Stimulated activated CD8-positive, alpha-beta memory T cell treated with anti-CD3 and anti-CD28 coated beads, Interleukin-7, amount 100 ng/mL, for 1 hour (primary cell): ENCODE measurements at places on chromosomes 5 and 9.
A peak's percentile ranks its signal among the peaks of the same experiment; 100 is the strongest.

DNA sequence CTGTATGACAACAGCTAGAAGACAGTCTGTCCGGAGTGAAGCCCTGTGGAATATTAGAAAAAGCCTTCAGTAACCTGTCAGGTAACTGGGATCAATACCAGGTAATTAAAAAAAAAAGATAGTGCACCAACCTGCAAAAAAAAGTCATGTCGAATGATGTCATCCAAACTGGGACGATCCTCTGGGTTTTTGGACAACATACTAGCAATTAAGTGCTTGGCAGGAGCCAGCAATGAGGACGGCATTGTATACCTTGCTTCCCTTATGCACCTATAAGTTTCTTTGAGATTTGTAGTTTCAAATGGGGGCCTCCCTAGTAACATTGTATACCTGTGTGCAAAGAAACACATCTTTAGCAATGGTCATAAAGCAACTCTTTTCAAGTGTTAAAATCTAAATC lies 2.8 kb downstream of the PLK2 start:
- no peak for DNase-seq

GRCh38 chr5:31052937-31053658 lies 140.4 kb upstream of the CDH6 start:
- no peak for DNase-seq

DNA sequence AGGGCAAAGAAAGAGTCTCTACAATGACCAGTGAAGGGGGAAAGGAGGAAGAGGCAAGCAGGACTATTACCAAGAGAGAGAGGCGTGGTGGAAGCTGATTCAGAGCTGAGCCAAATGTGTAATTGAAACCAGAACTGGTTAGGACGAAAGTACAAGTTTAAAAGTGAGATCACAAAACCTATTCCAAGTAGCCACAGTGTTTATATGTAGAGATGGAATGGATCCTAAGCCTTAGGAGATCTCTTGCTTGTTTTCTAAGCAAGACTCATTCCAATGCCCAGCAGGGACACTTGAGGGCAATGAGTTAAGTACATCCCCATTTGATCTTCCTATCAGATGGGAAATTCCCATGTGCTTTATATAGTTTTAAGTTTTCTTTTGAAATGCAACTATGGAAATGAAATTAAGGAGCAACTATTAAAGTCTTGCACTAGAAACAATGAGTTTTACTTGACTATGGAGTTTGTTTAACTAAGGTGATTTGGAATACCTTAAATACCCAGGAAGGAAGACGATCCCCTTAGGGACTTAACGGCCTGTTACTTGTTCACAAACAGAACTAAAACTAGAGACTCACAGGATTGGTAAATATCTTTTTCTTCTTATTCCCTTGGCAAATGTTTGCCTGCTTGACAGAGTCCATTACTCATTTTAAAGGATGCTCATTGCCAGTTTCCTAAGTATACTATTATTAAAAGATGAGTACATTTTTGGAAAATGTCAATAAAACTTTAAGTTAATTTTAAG lies 51.1 kb upstream of the SNX2 start:
- DNase-seq = no peak

- no peak for DNase-seq
Observed at GRCh38 chr9:134938346-134939079, 20.8 kb upstream of the FCN1 start.

GRCh38 chr5:161051920-161052500 lies 200.0 kb upstream of the ATP10B start:
- no peak for DNase-seq

DNA sequence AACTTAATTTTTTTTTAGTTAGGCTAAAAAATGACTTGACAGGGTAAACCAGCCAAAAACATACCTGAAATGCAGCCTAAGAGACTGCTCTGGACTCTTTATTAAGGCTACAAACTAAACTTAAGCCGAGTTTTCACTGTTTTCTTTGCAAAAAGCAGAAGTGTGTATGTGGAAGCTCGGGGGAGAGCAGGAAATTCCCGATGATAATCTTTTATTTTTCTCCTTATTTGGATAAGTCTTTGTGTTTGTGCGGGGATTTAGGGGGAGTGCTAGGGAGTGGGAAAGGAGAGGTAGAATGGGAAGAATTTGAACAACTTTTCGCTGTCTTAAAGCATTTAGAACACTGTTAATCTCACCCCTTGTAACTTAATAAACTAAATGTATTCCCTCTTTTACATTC lies 30.7 kb upstream of the GPR21 start:
- DNase-seq = no peak

- DNase-seq = no peak
Observed at GRCh38 chr5:36743891-36744772, 132.4 kb upstream of the NIPBL start.

DNA sequence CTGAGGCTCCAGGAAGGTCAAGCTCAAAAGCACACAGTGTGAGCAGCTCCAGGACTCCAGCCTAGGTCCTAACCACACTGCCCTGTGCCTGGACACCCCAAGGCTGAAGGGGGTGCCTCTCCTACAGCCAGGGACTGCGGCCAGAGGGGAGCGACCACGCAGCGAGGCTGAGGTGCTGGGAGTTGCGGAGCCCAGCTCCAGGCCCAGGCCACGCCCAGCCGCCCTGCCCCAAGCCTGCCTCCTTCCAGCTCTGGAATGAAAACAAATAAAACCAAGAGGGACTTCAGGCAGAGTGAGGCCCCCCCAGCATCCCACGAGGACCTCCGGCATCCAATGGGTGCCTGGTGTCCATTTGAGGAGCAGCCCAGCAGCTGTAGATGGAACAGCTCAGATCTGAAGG lies 15.2 kb downstream of the VAV2 start:
- DNase-seq = no peak

GRCh38 chr9:76433836-76434235 lies 25.1 kb upstream of the GCNT1 start:
- DNase-seq = no peak

DNA sequence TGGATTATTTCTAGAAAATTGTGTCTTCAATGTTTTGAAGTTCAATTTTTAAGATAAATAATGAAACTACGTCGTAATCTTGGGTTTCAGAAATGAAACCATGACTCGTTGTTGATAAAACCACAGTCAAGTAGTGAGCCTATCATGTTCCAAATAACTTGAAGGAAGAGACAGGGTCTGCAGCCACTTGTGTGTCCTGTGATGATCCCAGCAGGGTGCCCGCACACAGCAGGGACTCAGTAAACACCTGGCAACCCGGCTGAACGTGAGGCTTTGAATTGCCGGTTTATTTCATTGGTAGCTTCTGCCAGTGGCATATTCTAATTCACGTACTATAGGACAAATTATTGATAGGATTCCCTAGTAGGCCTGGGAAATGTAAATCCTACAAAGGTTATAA lies 679.6 kb downstream of the IRX1 start:
- DNase-seq = no peak

- no peak for DNase-seq
Observed at GRCh38 chr5:157292599-157292998, 26.7 kb downstream of the CYFIP2 start.

DNA sequence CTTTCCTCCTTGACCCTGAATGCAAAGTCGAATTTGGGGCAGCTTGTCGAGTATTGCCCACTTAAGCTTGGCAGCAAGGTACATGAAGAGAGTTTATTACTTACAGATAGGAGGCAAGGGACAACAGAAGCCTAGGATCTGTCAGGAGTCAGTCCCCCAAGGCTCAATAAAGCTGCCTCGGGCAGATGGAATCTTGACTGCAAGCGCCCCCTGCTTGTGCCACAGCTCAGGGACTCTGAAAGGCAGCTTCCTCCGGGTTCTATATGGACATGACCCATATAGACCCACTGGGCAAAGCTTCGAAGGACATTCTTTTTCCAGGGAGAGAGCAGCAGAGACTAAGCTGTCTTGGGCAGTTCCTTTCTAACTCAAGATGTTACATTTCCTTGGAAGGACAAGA lies 971.5 kb downstream of the EFNA5 start:
- no peak for DNase-seq

DNA sequence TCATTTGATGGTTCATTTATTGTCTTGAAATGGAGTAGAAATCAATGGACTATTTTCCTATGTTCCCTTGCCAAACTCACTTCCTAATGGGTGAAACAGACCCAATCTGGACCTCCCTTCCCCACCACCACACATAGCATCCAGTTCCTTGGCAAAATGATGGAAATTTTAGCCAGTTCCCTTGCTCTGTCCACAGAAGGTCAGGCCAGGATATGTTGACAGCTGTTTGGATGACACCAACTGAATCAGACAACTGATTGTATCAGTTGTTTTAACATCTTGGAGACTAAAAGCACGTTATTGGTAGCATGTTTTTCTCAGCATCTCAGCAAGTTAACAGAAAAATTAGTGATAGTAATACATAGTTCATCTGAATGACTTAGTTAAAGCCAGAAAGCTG lies 534.8 kb downstream of the PSAT1 start:
- DNase-seq = no peak

DNA sequence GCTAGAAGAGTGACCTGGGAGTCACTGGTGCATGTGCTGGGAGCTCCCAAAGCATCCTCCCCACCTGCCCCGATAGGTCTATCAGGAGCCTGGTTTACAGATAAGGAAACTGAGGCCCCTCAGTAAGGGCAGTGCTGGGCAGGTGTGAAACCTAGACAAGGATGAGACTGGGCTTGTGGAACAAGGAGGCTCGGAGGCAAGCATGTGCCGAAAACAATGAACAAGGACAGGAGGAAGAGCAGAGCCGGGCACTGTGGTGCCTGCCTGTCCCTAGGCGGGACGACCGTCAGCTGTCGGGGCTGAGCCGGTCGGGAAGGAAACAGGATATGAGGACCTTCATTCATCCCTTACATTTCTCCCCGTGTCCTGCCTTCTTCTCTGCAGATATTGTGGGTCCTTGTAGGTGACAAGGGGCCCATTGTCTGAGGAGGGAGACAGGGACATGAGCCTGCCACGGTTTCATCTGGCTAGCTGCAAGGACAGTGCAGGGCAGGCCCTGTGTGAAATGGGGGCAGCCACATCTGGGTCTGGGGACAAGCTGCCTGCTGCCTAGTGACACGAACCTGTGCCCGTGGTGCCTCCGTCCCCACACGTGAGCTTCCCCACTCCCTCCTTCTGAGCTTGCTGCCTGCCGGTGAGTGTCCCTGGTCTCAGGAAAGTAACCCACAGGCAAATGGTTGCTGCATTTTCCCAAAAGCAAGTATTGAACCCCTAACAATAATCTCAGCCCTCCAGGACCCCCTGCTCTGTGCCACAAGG lies 18.6 kb downstream of the FGD3 start:
- no peak for DNase-seq

DNA sequence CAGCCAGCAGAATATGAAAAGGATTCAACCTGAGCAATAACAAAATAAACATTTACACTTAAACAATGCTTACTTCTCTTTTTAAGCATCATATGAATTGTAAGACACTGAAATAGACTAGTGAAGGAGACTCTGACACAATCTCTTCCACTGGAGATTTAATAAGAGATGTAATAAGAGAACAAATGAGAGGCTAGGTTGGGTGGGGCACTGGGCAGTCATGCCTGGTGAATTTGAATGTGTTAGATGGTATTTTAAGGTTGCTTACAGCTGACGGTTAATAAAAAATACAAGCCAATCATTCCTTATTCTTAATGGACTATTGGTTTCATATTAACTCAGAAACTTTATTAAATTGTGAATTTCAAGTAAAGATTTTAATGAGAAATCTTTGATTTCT lies 105.9 kb upstream of the TARS1 start:
- DNase-seq = no peak

DNA sequence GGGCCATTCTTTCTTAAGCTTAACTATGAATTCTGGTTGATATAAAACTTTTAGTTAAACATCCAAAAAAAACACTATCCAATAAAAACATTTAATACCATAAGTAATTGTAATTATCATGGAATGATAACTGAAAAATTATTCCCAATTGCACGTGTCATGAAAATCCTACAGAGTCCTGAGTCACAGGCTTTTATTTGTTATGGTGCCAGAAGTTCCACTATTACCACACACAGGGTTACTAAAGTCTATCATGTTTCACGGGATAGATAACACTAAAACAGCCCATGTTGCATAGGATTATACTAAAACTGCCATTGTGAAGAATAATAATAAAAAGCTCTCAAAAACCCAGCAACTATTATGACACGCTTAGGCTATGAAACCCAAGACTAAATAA lies 1381.8 kb downstream of the EFNA5 start:
- no peak for DNase-seq

DNA sequence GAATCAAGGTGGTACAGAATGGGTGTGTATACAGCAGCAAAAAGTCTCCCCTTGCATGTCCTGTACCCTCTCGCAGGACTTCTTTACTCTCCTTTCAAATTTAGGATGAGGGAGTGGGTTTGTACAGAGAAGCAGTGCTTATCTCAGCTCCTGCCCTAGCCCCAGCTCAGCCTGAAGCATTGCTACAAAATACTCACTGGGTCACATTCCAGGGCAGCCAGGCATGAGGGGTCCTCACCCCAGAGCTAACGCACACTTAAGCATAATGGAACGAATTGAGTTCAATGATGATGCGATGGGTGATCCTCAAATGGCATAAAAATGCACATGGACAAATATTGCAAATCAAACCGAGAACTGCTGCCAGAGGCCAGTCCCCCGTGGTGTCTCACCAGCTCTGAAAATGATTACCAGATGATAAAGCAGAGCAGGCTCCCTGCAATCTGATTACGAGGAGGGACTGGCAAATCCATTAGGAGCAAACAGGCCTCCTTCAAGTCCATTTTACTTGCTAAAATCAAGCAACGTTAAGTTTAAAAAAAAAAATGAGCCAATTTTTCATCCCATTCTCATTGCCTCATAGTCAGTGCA lies 231.6 kb upstream of the TAS2R1 start:
- DNase-seq = no peak

GRCh38 chr5:535846-536698 lies 11.8 kb upstream of the SLC9A3 start:
- no peak for DNase-seq

- no peak for DNase-seq
Observed at GRCh38 chr5:91941588-91941987, 558.5 kb upstream of the ARRDC3 start.

GRCh38 chr9:129737479-129738274 lies 15.2 kb downstream of the PTGES start:
- DNase-seq = peak; percentile 82

DNA sequence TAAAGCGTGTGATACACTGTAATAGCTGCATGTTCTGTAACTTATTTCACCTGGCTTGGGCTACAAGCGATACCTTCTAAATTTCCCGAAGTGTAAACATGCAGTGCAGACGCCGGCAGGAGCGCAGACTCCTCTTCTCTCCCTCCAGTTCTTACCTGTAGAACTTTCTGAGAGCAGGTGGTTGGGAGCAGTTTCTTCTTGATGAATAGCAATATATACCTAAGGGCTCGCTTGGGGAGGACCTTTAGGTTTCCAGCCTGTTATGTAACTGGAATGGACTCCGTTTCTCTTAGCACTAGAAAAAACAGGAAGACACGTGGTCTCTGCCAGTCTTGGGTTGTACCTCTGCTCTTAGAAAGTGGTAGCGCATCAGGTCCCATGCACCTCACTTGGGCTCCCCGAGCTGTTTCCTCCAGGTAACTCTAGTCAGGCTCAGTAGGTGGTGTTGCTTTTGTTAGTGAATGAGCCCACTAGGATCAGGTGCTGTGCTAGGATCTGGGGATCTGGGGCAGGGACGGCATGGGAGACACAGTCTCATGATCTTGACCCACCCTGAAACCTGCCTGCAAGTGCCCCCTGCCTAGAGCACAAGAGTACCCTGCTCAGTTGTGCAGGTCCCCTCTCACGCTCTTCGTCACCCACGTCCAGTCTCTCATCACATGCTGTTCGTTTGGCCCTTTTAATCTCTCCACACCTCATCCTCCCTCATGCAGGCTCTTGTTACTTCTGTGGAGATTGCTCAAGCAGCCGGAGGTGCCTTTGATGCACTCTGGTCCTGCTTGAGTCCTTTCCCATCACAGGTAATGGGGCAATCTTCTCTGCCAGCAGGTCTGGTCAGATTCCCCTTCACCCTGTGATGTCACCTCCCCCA lies 2.8 kb downstream of the TENT4A start:
- no peak for DNase-seq
